Stimulated activated CD4-positive, alpha-beta T cell treated with anti-CD3 and anti-CD28 coated beads, Interleukin-15, amount 100 ng/mL, for 1 hour (primary cell): ENCODE measurements at places on chromosomes 13 and 19.

GRCh38 chr19:23318143-23318542 is 67.9 kb upstream of the ZNF724 start:
- no peak for DNase-seq

GRCh38 chr13:78393286-78394142 is 209.8 kb downstream of the POU4F1 start:
- no peak for DNase-seq

GRCh38 chr13:35887115-35887666 is 244.0 kb downstream of the DCLK1 start:
- no peak for DNase-seq

- DNase-seq = no peak
Measured at GRCh38 chr19:16160943-16161560, 12.3 kb downstream of the CIB3 start.

DNA sequence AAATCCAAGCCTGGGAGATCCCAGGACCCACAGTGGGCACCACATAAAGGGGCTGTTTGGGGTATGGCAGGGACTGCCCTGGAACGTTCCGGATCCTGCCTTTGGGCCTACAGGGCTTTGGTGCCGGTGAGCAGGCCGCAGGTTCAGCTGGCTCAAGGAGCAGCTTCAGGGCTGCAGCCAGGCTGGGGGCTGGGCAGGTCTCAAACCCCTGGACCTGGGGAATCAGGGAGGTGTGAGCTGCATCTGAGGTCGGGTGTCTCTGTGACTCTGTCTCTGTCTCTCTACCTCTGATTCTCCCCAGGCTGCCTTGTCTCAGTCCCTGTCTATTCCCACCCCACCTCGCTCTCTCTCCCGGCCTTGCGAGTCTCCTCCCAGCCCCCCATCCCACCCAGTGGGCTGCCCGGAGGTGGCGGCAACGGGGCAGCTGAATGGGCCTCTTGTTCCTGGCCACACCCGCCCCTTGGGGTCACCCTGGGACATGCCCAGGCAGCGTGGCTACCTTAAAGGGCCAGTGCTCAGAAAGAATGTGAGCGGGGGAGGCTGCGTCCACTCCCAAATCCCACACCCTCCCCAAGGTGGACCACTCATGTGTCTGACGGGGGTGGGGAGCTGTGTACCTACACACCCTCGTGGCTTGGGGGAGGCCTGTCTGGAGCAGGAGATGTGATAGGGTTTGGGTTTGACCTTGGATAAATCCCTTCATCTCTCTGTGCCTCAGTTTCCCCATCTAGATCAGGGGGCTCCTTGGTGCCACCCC is 31.1 kb downstream of the NFIC start:
- DNase-seq = no peak

- no peak for DNase-seq
Measured at GRCh38 chr19:31355665-31356289, 6.5 kb upstream of the TSHZ3 start.

DNA sequence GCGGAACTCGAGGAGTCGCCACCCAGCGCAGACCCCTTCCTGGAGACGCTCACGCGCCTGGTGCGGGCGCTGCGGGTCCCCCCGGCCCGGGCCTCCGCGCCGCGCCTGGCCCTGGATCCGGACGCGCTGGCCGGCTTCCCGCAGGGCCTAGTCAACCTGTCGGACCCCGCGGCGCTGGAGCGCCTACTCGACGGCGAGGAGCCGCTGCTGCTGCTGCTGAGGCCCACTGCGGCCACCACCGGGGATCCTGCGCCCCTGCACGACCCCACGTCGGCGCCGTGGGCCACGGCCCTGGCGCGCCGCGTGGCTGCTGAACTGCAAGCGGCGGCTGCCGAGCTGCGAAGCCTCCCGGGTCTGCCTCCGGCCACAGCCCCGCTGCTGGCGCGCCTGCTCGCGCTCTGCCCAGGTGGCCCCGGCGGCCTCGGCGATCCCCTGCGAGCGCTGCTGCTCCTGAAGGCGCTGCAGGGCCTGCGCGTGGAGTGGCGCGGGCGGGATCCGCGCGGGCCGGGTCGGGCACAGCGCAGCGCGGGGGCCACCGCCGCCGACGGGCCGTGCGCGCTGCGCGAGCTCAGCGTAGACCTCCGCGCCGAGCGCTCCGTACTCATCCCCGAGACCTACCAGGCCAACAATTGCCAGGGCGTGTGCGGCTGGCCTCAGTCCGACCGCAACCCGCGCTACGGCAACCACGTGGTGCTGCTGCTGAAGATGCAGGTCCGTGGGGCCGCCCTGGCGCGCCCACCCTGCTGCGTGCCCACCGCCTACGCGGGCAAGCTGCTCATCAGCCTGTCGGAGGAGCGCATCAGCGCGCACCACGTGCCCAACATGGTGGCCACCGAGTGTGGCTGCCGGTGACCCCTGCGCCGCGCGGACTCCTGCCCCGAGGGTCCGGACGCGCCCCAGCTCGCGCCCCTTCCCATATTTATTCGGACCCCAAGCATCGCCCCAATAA is 2.3 kb downstream of the AMH start:
- DNase-seq = no peak

DNA sequence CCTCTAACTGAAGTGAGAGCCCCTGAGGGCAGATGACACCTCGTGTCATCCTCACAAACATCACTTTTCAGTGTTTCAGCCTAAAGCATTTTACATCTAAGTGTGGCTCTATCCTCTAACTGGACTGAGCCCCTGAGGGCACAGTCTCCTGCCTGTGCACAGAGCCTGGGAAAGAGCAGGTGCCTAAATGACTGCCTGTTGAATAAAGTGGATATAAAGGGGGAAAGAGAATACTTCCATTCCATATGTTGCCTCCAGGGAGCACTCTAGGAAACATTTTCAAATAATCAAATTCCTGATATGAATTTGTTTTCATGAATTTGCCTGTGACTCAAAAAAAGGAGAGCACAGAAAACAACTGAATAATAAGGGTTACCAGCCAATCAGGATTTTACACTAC is 32.2 kb downstream of the CNMD start:
- no peak for DNase-seq

- no peak for DNase-seq
Measured at GRCh38 chr13:20704459-20705069, 1.1 kb downstream of the IL17D start.

- DNase-seq = no peak
Measured at GRCh38 chr13:113045251-113046127, 60.1 kb upstream of the F7 start.

- DNase-seq = no peak
Measured at GRCh38 chr13:44293908-44294735, 79.5 kb upstream of the SERP2 start.

DNA sequence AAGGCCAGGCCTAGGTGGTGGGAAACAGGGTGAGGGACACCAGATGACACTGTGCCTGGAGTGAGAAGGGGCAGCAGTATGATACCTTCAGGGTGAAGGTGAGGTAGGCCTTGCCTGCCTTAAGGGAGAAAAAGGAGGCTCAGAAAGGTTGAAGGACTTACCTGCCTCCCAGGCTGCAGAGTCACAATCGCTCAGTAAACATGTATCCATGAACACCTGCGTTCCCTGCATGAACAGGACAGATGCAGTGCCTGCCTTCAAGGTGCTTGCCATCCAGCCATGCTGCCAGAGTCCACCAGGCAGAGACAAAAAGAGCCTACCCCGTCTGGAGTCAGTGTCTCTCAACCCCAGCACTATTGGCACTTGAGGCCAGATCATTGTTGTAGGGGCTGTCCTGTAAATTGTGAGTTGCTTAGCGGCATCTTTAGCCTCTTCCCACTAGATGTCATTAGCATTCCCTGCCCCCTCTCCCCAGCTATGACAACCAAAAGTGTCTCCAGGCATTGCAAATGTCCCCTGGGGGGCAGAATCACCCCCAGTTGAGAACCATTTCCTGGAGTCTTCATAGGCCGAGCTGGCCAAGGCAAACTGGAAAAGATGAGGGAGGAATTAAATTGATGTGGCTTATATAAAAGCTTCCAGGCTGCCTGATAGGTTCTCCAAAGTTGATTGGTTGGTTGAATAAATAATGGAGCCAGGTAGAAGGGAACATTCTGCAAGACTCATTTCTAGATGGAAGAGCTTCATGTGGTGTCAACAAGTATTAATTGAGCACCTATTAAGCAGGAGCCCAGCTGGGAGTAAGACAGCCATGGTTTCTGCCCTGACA is 1.7 kb downstream of the MAP3K10 start:
- no peak for DNase-seq

DNA sequence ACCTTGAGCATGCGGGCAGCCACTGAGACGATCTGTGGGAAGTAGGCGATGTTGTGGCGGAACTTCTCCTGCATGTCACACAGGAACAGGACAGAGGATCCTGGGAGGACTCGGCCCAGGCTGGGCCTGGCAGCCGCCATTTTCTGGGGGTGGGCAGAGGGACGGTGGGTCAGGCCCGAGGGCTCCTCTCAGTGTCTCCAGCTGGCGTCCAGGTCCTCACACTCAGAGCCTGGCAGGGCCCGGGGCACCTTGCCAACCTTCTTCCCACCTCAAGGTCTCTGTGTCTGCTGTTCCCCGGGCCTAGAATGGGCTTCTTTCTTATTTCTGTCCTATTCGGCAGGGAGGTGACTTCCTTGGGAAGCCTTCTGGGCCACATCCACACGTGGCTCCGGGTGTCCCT is 5.1 kb downstream of the ISOC2 start:
- no peak for DNase-seq
